ENCODE measurements at places on chromosomes 2 and 18.

DNA sequence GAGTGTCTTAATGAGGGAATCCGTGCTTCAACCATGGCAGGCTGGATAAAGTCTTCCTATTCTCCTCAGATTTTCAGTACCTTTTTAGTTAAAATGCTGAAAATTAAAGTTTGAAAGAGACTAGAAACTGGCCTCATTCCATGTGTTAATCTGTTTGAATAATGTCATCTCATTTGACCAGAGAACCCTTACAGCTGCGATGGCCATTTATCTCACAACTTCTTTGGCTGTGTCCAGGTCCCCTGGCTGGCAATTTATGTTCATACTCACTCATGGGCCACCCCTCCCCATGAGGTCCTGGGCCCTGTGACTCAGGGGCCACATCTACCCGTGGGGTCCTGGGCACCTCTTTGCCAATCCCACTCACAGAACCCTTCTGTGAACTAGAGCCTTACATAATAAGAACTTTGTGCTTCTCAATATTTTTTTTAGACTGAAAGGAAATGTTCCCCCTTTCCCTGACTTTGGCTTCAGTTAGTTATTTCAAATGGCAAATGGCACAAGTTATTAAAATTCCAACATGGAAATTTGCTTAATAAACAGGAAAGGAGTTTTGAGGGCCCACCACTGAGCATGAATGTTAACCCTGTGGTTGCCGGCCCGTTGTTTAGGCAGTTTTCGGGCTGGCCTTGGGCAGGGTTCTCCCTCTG, 134.6 kb downstream of the UXS1 start:
- DNase-seq: no peak

GRCh38 chr2:132782176-132782783, 112.3 kb upstream of the LYPD1 start:
- DNase-seq: no peak

GRCh38 chr18:70448588-70448987, 159.7 kb downstream of the SOCS6 start:
- DNase-seq: no peak

DNA sequence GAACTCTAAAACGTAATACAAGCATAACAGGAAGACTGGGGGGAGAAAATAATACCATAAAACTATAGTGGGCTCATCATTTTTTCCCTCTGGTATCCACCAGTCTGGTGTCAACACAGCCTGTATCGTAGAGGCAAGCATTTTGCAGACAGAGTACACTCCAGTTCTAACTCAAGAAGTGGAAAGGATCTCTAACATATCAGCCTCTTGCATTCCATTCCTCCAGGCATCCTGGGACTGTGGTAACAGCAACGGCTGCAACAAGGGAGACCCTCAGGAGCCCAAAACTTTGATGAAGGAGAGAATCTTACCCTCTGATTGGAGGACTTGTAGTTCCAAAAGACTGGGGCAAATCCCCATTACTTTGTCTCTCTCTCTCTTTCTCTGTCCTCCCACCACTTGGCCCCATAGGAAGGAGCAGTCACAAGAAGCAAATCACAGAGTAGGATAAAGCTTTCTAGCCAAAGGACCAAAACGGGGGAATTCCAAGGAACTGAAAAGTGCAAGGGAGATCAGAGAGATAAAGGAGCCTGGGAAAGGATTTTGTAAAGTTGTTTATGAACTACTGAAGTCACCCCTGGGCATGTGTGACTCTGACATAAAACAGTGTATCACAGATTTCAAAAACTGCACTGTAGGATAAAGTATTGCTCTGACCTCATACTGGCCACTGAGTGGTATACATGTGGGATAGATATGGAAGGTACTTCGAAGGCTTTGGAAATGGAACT, 11.9 kb downstream of the FRZB start:
- DNase-seq: no peak

DNA sequence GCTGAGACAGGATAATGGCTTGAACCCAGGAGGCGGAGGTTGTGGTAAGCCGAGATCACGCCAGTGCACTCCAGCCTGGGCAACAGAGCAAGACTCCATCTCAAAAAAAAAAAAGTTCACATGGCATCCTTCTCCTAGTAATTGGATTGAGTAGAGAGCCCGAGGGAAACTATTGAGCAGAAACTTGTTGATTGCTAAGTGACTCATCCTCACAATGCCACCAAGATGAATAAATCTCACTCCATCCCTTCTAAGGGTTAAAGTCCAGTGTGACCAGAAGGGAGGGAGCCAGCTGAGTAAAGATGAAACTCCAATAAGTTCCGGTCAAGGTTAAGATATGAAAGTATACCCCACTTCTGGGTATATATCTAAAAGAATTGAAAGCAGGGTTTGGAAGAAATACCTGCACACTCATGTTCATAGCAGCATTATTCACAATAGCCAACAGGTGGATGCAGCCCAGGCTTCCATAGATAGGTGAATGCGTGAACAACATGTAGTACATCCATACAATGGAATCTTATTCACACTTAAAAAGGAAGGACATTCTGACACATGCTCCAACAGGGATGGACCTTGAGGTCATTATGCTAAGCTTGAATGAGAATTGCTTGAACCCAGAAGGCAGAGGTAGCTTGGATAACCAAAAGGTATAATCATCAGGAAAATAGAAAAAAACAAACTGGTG, 13.0 kb upstream of the FHL2 start:
- no peak for DNase-seq

GRCh38 chr2:181165199-181165868, 184.9 kb downstream of the UBE2E3 start:
- no peak for DNase-seq

GRCh38 chr18:55486936-55487335, 101.1 kb downstream of the TCF4 start:
- no peak for DNase-seq

DNA sequence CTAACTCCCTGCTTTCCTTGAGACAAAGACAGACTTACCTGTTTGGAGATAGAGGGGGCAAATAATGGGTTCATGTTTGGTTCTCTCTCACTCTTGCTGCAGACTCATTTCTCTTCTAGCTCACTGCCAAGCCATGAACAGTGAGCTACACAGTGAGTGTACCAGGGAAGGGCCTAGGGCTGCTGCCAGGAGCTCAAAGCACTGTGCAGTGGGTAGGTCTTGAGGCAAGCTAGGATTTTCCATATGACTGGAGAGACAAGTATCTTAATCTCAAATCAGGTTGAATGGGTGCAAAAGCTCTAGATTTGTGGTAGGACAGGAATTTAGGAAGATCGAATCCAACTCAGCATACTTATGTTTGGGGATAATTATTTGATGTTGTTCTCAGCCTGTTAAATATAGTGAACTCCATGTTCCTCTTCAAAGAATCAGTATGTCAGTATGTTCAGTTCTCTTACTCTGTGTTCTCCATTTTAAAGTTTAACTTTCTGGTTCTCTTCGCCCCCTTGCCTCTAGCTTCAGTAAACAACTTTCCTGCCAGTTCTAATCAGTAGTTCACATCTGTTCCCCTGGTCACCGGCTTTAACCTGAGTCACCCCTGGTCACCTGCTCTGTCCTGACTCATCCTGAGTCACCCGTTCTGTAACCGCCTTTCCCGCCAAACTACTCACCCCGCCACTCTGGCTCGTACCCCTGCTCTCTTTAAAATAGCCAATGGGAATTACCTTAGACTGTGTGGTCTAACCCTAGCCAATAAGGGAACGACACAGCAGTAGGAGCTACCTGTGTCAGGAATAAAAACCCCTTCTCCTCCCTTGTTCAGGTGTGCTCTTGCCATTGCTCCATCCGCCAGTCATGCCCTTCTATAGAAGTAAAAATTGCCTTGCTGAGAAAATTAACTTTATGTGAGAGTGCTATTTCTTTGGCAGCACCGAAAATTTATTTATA, 21.9 kb downstream of the SLC25A52 start:
- no peak for DNase-seq

- DNase-seq: no peak
Observed at GRCh38 chr18:10022365-10022764, 108.5 kb downstream of the VAPA start.

DNA sequence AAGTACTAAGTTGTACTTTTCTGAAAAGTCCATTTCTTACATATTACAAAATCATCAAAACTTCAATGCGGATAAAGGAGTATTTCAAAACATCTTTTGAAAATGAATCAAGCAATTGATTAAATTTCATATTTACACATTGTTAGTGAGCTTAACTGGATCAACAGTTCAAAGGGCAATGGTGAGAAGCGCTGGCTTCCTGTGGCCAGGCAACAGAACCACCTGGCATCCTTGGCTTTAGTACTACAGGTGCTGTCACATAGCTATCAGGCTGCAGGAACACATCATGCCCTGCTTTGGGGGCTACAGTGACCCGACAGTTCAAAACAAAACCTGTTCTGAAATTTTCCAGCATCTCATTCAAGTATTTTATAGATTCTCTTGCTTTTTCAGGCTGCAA, 59.2 kb downstream of the SMAD2 start:
- no peak for DNase-seq

- DNase-seq: peak; percentile 4
Observed at GRCh38 chr2:222102575-222103349, 196.0 kb downstream of the PAX3 start.

DNA sequence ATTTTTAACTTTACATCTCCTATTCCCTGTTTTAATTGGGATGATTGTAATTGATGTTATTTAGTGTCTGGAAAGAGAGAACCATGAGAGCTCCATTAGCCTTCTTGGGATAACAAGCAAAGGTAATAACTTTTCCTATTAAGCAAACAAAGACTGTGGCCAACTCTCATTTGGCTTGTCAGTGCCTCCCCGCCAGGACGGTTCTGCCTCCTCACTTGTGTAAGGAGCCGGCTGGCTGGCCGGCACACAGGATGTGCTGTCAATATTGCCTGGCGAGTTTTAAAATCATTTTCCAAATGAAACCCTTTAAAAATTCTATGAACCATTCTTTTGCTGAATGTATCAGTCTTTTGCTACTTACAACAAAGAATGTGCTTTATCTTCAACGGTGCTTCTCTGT, 898.3 kb downstream of the CPS1 start:
- peak; percentile 41 for DNase-seq

DNA sequence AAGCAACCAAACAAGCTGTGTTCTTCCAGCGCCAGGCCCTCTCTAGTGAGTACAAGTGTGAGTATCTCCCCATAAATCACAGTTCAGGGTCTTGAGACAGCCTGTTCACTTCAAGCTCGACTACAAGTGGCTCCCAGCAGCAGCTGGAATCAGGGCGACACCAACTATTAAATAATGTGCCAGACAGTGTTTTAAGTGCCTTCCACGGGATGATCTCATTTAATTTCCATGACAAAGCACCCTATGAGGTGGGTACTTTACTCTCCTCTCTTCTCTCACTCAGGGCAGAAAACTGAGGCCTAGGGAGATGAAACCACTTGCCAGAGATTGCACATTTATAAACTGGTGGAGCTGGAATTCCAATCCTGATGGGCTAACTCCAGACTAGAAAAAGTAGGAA, 2.6 kb upstream of the FAM136A start:
- DNase-seq: no peak

DNA sequence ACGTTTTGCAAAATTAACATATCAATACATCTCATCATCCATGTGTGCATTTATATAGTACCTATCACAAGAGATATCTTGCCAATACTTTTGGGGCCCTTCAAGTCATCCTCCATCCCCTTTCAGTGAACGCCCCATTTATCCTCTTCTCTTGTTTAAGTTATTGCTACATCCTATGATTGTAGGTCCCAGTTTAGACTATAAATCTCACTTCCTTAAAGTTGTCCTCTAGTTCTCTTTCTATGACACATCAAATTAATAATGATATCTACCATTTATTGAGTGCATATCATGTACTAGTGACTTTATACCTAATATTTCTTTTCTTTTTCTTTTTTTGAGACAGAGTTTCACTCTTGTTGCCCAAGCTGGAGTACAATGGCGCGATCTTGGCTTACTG, 28.8 kb upstream of the FBXO11 start:
- DNase-seq: no peak

DNA sequence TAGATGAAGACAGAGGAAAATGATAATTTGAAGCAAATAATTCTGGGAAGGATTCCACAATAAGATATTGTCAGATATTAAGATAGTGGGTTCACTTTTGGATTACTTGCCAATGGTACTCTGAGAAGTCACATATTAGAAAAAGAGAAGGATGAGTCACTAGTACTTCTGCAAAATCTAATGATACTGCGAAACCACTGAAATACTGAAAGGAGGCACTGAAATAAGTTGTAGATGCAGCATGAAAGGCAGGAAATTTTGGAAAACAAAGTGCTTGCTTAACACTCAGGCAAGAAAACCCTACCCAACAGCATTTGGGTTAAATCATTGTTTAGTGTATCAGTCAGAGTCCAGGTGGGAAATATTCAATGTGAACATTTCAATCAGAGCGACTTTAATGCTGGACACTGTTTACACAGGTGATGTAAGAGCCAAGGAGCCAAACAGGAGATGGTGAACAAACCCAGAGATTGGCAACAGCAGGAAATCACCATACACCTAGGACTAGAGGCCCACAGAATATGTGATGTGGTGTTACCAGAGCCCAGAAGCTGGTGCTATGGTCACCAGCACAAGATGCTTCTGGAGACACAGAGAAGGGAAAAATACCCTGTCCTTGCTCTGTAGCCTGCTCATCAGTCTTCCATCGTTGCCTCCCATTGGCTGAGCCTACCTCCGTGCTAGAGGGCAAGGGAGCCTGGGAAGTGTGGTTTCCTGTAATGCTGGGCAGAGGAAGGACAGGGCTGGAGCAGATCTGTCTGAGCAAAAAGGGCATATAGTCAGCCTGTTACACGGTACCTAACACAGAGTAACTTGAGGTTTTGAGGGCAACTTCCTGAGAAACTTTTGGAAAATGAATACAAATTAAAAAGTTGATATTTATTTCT, 204.7 kb upstream of the ITGA4 start:
- no peak for DNase-seq

- no peak for DNase-seq
Observed at GRCh38 chr2:13821255-13821880, 811.1 kb upstream of the LRATD1 start.

GRCh38 chr2:63054841-63055225, 4.2 kb downstream of the OTX1 start:
- no peak for DNase-seq

DNA sequence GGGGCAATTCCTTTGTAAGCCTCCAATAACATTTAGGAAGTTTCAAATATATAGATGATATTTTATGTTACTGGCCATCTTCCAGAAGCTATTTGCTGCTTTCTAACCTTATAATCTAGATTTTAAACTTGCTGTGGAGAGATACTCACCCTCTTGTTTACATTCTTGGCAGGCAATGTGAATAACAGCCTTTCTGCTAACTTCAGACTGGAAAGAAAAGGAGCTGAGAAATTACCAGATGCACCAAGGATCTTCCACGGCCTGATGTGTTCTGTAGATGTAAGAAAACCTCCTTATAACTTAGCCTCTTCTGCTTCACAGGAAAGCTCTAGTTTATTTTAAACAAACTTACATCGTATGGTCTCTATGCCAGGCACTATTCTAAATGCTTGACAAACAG, 16.7 kb downstream of the REG1B start:
- no peak for DNase-seq

All from NCI-H1417 treated with DMSO at 0.1 percent for 48 hours (cell line).